ENCODE measurements at places on chromosomes 13 and 19.

- no peak for DNase-seq
Measured at GRCh38 chr13:35771898-35772297, 295.4 kb upstream of the MAB21L1 start.

GRCh38 chr13:110627351-110627750, 12.0 kb downstream of the NAXD start:
- DNase-seq = no peak

- no peak for DNase-seq
Measured at GRCh38 chr13:40519637-40520036, 146.8 kb downstream of the FOXO1 start.

- no peak for DNase-seq
Measured at GRCh38 chr13:76797361-76797760, 88.8 kb downstream of the KCTD12 start.

- no peak for DNase-seq
Measured at GRCh38 chr13:107730813-107731212, 484.5 kb downstream of the LIG4 start.

DNA sequence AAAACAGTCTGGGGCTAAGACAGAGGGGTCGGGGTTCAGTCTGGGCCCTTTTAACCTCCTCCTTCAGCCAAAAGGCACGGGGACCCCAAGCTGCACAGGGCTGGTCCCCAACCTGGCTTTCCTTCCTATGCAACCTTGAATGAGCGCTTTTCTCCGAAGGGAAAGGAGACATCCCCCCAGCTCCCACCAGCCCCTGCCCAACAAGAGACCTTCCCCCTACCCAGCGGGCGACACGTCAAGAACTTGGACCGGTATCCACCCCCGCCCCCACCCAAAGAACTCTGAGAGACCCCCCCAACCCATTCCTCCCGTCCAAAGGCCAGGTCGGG, 35.0 kb upstream of the NANOS3 start:
- no peak for DNase-seq

GRCh38 chr13:106568299-106569003, 514 bp upstream of the ARGLU1 start:
- peak; percentile 49 for DNase-seq

- DNase-seq = no peak
Measured at GRCh38 chr13:27857282-27857681, 62.5 kb upstream of the PDX1 start.

GRCh38 chr13:30415430-30416030, 6.8 kb upstream of the UBE2L5 start:
- DNase-seq = no peak

DNA sequence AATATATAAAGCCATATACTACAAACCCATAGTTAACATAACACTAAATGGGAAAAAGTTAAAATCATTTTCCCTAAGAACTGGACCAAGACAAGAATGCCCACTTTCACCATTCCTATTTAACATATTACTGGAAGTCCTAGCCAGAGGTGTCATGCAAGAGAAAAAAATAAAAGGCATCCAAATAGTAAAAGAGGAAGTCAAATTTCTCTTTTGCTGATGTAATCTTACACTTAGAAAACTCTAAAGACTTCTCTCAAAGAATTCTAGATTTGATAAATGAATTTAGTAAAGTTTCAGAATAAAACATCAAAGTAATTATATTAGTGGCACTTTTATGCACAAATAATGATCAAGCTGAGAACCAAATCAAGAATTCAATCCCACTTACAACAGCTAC, 678.9 kb upstream of the SLITRK5 start:
- peak; percentile 3 for DNase-seq

- DNase-seq = no peak
Measured at GRCh38 chr13:99290894-99291293, 16.3 kb downstream of the GPR183 start.

GRCh38 chr13:24053519-24054251, 106.8 kb upstream of the SPATA13 start:
- DNase-seq = peak; percentile 20

GRCh38 chr13:35474496-35475211, 1.8 kb downstream of the MAB21L1 start:
- no peak for DNase-seq

- DNase-seq = peak; percentile 65
Measured at GRCh38 chr19:41997121-41997850, 3.3 kb upstream of the ATP1A3 start.

DNA sequence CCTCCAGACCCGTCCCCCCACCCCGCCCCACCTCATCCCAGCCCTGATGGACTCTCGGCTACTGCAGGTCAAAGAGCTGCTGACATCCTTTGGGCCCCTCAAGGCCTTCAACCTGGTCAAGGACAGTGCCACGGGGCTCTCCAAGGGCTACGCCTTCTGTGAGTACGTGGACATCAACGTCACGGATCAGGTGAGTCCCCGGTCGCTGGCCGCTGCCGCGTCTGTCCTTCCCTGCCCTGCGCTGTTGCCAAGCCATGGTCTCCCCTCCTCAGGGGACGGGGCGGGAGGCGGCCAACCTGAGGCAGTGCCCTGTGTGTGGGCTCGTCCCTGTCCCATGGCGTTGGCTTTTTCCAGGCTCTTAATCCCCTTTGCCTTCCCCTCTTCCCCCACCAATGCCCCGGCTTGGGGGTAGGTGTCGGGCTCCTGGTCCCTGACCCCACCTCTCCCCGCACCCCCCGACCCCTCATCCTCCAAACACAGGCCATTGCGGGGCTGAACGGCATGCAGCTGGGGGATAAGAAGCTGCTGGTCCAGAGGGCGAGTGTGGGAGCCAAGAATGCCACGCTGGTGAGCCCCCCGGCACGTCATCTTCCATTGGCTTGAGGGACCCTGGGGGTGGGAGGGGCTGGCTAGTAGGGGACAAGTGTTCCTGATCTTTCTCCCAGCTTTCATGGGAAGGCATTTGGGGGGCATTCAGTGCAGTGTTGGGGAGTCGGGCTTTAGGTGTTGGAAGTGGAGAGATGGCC, 6.2 kb upstream of the EPN1 start:
- no peak for DNase-seq

DNA sequence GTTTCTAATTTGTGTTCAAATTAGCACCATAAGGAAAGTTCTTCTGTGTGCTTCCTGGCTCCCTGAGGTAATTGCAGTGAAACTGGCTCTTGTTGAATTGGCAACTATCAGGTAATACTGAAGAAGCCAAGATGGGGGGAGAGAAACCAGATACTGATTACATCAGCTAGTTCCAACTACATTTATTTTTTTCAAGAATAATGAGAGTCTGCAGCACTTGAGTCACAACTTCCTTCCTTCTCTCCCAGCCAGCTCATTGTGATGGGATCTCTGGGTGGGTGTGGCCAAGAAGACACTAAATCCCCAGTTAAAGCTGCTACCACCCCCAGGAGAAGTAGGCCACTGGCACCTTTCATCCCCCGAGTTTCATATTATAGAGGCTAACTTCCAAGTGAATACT, 100.7 kb upstream of the RXFP2 start:
- peak; percentile 55 for DNase-seq

DNA sequence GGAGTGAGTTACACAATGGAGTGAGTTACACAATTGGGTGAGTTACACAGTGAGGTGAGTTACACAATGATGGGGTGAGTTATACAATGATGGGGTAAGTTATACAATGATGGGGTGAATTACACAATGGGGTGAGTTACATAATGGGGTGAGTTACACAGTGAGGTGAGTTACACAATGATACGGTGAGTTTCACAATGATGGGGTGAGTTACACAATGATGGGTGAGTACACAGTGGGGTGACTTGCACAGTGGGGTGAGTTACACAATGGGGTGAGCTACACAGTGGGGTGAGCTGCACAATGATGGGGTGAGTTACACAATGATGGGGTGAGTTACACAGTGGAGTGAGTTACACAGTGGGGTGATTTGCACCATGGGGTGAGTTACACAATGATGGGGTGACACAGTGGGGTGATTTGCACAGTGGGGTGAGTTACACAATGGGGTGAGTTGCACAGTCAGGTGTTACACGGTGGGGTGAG, 52.5 kb upstream of the GAS6 start:
- DNase-seq = no peak

DNA sequence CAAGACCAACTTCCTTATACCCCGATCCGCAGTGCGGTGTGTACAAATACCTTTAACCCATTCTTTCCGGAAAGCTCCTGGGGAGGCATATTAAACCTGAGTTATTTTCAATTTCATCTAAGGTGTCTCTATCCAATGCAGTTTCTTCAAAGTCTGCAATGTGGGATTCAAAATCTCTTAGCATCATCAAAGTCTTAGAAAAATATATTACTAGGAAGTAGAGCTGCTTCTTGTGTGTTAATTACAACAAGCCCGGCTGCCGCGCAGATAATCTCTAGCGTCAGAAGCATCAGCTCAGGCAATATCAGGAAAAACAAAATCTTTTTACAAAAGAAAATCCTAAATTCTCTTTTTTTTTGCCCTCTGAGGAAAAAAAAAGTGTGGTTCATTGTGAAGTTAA, 48.1 kb downstream of the ZNF536 start:
- DNase-seq = no peak

GRCh38 chr13:84609716-84610115, 727.4 kb upstream of the SLITRK1 start:
- DNase-seq = no peak

DNA sequence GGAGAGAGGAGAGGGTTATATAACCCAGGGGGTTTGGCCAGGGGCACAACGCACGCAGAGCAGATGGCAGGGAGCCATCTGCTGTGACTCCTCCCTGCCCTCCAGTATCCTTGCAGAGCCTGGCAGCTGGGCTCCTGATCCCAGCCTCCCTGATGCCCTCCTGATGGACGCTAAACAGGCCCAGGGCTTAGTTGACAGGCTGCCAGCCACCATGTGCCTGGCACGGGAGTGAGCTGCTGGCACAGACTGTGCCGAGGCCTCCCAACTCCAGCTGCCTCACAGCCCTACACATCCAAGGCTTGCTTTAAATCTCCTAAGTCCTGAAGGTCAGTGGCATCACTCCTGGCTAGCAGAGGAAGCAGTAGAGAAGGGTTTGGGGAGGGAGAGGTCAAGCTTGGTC, 16.7 kb downstream of the SYDE1 start:
- DNase-seq = no peak

- DNase-seq = peak; percentile 31
Measured at GRCh38 chr13:48977286-48977625, 1.5 kb downstream of the FNDC3A start.

GRCh38 chr19:32458500-32459123, 53.0 kb downstream of the DPY19L3 start:
- no peak for DNase-seq

DNA sequence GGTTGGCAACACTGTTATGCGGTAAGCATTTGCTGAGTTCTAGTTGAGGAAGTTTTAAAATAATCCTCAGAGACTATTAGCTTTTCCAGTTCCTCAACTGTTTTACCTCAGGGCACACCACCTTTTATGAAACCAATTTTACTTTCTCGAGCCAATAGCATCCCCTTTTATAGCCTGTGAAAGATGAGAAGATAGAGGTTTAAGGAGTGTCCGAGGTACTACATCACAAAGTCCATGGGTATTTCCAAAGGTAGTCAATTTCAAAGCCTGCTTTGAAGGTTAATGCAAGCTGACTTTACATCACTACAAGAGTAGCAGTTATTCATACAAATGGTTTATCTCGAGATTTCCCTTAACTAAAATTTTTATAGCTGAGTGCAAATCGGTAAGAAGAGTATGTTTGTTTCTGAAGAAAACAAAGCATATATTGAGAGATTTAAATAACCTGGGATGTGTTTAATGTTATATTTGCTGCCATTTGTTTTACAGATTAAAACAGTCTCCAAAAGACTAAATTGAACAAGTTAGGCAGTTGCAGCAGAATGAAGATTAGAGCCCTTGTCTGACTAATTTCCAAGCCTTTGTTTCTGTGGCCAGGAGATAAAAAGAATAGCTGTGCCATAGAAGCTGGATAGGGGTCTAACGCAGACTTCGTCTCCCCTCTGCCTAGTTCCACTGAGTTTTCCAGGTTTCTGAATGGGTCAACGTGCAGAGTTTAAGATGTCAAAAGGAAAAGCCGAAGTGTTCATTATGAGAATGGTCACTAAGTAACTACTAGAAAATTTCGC, 74.7 kb upstream of the TRPC4 start:
- DNase-seq = no peak

- DNase-seq = no peak
Measured at GRCh38 chr13:32746474-32746873, 160.2 kb downstream of the PDS5B start.

DNA sequence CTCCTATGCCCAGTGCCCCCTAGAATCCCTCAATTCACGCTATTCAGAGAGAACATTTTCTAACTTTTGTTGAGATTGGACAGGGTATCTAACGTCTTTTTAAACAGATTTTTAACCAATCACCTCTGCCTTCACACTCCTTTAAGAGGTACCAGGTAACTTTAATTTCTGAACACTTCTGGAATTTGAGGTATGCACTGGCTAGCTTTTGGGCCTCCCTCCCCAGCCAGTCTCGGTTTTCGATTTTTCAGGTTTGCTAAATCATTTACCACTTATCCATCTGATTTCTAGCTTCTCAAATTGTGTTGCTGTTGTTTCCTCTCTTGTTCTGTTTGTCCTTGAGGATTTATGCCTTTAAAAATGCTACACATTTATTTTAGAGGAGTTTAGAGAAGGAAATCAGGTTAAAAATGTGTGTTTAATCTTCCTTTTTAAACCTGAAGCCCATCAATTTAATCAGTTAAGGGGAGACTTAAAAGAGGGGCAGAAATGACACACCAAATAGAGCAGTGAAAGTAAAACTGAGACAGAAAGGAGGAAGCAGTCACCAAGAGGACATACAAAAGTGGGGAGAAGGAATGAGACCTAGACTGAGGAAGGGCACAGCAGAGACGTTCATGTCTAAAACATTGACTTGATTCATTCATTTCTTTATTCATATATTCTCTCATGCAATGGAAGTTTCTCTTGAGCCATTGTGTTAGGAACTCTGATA, 139.6 kb upstream of the HTR2A start:
- no peak for DNase-seq

GRCh38 chr13:40432018-40432978, 234.1 kb downstream of the FOXO1 start:
- no peak for DNase-seq

GRCh38 chr13:108070925-108071324, 144.4 kb downstream of the LIG4 start:
- DNase-seq = no peak

- DNase-seq = peak; percentile 77
Measured at GRCh38 chr19:10864538-10864899, 6.8 kb upstream of the CARM1 start.

GRCh38 chr13:71867131-71867814, at the start of gene DACH1:
DACH1 (minus strand) TSS chr13:71867204.
- DNase-seq = peak; percentile 76

DNA sequence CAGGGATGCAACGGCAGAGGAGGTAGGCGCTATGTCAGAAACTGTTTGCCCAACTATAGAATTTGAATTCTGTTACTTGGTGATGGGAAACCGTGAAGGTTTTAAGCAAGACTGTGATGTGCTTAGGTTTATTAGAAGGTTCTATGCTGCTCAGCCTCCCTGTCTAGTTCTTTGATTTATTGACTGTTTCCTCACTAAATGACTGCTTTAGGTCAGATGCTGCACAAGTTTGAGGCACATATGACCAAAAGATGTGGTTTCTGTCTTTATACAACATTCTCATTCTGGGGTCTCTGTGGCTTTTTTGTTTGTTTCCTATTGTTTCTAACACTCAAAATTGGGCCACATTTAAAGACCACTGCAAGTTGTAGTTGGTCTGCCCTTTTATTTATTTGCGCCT, 323.0 kb upstream of the OBI1 start:
- no peak for DNase-seq

GRCh38 chr13:106029676-106030290, 505.7 kb downstream of the EFNB2 start:
- no peak for DNase-seq

All from Kasumi-1 (cell line).